ENCODE measurements at places on chromosomes 4 and X. TPM values are rescaled to one million over a fixed set of nuclear protein-coding genes. Genes with fewer than 3 reads are reported as not detected.

- no peak for DNase-seq
These were observed 2.1 kb upstream of the ARSJ start for GRCh38 chr4:113981591-113981990.

GRCh38 chr4:138696771-138697170, 318.8 kb upstream of the NOCT start:
- DNase-seq, result no peak

- no peak for DNase-seq
These were observed 86.4 kb upstream of the FAM9C start for GRCh38 chrX:13130816-13131215.

- DNase-seq, result no peak
These were observed 48.7 kb upstream of the KLHL4 start for GRCh38 chrX:87468941-87469340.

GRCh38 chrX:133213117-133213516, 5.0 kb downstream of the TFDP3 start:
- no peak for DNase-seq

DNA sequence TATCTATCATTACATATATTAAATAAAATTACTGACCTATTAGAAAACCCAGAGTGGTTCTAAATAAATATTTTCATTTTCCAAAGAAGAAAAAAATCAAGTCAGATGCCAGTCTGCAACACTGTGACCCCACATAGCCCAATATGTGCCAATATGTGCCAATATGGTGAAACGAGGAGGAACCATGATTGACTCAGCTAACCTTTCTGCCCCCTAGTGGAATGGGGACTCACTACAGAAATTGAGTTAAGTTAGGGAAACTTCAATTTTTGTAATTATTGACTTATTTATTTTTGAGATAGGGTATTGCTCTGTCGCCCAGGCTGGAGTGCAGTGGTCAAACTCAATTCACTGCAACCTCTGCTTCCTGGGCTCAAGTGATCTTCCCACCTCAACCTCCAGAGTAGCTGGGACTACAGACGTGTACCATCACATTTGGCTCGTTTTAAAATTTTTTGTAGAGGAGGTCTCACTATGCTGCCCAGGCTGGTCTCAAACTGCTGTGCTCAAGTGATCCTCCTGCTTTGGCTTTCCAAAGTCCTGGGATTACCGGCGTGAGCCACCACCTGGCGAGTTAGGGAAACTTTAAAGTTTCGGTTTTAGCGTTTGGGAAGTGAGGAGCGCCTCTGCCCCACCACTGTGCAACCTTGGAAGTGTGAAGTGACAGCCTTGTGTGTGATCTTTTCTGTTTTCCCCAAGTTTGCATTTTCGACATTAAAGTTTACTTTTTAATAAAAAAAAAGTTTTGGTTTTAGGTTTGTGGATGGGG, 116.8 kb upstream of the SHISA3 start:
- DNase-seq, result peak; percentile 10

DNA sequence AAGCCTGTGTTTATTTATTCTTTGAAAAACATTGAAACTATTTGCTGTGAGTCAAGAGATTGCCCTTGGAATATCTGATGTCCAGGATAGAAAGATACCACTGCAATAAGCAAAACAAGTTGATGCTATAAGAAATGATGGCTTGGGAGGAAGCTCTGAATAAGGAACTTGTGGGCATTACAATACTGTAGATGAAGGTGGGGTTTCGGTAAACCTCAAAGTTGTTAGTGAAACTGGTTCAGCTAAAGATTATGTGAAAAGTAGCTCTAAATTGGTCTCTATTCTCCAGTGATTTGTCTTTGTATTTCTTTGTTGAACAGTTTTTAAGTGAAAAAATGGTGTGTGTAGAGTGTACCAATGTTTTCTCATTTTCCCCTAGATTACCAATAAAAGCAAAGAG, 128.7 kb downstream of the AKAP4 start:
- no peak for DNase-seq

The NOP14 gene
- 18.5 TPM for total RNA-seq

The IL2RG gene
- 91.6 TPM for total RNA-seq

The MTNR1A gene
- 0.05 TPM for total RNA-seq

The UGT2A3 gene
- 0.38 TPM for total RNA-seq

The CT47A7 gene
- total RNA-seq, result not detected
